ENCODE measurements at places on chromosomes 4 and X.

- DNase-seq = no peak
These were observed 47.7 kb downstream of the HMGB3 start for GRCh38 chrX:151030845-151031244.

DNA sequence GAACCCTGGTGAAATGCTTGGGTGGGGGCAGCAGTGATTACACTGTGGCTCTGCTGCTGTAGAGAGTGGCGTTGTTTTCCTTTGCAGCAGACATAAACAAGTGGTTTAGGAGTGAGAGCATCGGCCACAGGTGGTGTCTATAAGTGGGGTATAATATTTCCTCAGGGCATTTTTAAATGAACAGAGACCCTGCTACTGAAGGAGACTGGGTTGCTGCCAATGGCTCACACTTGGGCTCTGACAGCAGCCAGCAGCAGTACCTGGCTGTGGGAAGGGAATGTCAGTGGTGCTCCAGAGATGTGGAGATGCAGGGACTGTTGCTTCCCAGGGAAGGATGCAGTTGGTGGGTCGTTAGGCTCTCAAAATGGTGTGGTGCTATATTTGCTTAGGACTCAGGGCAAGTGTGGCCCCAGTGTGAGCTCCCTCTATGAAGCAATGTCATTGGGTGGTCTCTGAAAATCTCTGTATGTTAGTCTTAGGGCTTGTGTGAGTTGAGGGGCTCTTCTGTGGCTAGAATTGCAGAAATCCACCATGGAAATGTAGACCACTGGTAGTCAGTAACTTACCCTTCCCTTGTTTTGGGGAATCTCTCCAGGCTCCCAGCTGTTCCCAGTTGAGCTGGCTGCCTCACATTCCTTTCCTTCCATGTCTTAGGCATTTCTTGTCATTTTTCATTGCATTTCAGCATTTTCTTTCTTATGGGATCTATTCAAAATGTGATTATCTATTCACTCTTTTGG lies 1023.0 kb upstream of the GRID2 start:
- no peak for DNase-seq

GRCh38 chr4:87677731-87678130 lies 27.7 kb downstream of the DMP1 start:
- no peak for DNase-seq

GRCh38 chr4:84384801-84385200 lies 114.3 kb downstream of the NKX6-1 start:
- DNase-seq = no peak

- DNase-seq = no peak
These were observed 94.2 kb downstream of the CXCL13 start for GRCh38 chr4:77699731-77700210.

DNA sequence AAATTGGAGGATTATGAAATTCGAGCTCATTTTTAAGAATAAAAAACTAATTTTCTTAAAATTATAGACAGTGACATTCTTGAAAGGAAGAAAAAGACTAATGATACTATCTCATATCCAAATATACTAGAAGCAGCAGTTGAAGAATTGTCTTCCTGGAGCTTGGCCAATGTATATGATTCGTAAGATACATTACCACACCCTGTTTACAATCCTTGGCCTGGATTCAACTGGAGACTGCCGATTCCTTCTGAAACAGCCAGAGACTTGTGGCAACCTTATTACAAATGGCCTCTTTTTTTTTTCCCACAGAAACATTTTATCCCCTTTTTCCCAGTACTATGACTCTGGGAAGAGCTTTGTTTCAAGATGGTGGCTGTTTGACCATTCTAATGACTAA lies 571.2 kb upstream of the FAT1 start:
- DNase-seq = no peak

DNA sequence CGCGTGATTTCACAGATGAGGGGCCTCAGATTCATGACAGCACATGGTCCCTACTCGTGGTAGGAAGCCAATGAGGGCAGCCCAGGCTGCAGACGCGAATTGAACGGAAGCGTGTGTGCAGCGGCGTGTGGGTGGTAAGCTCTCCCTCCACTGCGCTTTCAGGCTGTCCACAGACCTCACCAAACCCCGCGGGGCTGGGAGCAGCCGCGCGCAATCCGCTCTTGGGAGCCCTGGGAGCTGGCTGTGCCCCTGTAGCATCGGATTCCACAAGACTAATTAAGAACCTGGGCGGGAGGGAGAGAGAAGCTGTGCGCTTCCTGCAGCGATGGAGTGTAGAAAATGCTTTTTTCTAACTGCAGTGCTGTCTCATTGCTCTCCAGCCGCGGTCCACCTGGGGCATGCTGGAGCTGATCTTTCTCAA lies 134.9 kb downstream of the STOX2 start:
- no peak for DNase-seq

- DNase-seq = no peak
These were observed 1626.4 kb downstream of the C4orf33 start for GRCh38 chr4:130722361-130722760.

- DNase-seq = no peak
These were observed 17.7 kb upstream of the STX18 start for GRCh38 chr4:4559596-4559995.

GRCh38 chr4:152045807-152046571 lies 285.2 kb upstream of the GATB start:
- no peak for DNase-seq

- DNase-seq = no peak
These were observed 113.0 kb downstream of the EGF start for GRCh38 chr4:110025718-110026117.

- DNase-seq = no peak
These were observed 273.9 kb downstream of the TLL1 start for GRCh38 chr4:166146806-166147540.

DNA sequence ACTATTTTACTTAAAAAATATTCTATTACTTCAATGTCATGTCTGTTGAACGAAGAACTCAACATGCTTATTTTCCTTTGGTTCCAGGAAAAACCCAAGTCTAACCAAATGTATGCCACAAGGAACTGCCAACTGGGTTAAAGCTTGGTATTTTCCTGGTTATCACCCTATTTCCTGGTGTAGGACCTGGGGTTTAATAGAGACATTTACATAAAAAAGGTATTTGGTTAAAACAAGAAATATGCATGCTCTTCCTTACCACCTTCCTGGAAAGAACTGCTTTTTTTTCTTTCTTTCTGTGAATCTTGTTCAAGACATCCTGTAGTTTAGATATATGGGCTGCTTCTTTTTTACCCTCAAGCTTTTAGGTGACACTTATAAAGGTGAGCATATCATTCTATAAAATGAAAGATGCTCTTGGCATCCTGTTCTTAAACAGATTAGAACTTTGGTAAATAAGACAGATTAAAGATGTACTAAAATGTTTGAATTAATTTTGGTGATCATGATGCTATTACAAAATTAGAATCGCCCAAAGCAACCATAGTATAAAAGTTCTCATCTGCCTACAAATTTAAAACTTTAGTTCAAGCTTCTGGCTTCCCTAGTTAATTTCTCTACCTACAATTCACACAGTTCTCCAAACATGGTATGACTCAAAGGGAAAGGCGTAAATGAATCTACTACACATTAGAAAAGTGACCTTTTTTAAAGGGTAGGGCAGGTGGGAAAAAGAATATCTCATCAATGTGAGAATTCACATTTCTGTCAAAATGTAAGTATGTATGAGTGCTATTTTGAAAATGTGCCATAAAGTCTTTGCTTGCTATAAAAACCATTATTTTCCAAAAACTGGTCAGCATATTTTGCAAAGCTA lies 103.5 kb downstream of the CNOT6L start:
- no peak for DNase-seq

DNA sequence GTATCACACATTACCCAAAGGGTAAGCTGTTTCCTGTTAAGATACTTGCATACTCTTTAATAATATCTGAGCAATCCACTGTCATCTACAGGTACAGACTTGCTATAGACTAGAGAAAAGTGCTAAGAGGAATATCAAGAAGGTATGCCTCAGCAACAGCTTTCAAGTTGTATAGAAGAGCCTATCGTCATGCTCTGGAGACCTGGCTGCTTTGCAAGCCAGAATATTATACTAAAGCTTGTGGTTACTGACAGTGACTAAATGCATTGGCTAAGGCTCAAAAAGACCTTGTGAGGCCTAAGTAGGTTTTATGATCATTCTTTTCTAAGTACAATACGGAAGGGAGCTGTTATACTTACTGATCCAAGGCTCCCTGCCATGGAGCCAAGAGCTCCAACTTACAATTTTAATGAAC lies 11.3 kb downstream of the LAMP2 start:
- no peak for DNase-seq

GRCh38 chr4:114103908-114104307 lies 124.5 kb upstream of the ARSJ start:
- DNase-seq = no peak

GRCh38 chrX:134632355-134632754 lies 25.9 kb downstream of the PLAC1 start:
- no peak for DNase-seq

DNA sequence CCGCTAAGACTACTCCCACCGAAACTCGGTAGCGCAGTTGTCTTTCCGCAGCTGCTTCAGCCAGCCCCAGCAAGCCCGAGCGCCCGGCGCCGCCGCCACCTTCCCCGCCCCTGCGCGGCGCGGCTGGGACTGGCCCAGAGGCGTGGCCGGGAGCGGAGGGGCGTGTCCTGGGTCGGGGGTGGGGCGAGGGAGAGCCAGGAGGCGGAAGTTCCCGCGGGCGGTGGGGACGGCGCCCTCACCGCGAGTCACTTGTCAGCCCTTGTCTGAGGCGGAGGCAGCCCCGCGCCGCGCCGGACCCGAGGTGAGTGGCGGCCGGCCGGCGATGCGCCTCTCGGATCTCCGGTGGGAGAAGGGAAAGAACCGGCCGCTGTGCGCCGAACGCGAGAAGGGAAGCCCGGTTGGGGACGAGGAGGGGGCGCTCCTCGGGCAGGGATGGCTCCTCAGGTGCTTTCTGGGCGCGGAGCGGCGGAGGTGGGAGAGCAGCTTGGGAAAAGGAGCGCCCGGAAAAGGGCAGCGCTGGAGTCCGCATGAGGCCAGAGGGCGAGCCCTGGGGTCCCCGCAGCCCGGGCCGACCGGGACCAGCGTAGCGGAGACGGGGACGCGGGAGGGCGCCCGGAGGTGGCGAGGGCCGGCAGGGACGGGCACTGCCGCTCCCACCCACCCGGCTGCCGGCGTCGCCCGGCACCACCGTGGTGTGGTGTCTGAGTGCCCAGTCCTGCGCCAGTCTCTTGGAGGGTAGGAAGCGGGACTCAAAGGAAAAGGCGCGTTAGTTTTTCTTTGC lies at the start of gene PDLIM5:
PDLIM5 (plus strand) TSS at position 248 of the 781 bp plus-strand sequence. CDS start 3,347 bp downstream, outside the sequence.
- DNase-seq = peak; percentile 27

DNA sequence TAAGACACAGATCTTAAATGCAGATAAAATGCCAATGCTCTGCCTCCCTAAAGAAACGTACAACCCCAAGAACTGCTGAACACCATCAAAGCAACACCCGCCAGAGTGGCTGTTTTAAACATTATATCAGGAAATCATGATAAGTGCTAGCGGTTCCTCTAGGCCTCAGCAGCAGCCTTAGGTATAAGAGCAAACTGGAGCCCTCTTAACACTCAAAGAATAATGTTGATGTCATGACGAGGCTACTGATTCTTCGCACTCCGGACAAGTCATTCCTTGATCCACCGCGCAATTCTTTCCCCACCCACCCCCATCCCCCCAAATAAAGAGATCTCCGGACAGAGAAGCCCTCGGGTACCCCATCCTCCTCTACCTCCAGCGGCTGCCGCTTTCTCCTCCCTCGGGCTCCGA lies 507 bp downstream of the LIN54 start:
- no peak for DNase-seq

DNA sequence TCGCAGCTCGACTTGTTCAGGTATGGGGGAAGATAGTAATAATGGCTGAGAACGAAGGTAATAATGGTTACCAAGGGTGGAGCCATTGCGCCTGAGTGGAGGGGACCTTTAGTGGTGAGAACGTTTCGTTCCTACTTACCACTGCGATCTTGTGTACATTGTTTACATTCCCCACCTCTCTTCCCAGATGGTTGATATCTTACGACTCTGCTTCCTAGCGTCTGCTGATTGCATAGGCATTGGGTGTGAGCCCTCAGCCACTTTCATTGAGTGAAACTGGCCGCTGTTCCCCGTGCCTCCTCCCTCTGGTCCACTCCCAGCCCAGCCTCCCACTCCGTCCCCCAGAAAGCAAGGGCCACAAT lies 850 bp downstream of the IGBP1 start:
- DNase-seq = no peak

DNA sequence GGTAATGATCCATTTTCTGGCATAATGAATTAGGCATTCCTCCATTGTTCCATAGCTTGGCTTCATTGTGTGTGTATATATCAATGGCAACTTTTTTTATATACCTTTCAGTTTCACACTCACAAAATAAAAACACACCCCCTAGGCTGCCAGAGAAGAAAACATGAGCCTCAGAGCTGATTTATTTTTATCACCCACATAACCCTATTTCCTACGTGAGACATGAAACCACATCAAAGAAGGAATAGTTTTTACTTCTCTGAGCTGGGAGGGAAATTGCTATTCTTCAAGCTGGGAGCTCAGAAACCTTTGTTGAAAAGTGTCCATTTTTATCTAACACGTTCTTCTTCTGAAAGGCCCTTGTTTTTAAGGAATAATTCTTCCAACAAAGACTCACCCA lies 126.7 kb upstream of the RAI2 start:
- DNase-seq = no peak

DNA sequence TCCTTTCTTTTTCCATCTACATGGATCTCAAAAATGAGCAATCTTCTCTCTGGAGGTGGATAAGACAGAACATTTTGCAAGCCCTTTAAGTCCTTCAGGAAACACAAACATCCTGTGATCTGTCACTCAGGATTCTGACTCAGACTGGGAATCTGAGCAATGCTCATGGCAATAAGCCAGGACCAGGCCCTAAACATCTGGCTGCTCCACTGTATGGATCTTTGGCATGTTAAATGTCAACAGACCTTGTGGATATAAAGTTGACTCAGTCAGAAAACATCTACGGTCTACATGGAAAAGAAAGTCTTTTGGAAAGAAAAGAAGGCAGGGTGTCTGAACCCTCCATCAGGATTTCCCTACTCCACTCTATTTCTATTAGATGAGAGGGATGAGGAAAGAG lies 17.8 kb upstream of the CHIC2 start:
- no peak for DNase-seq

DNA sequence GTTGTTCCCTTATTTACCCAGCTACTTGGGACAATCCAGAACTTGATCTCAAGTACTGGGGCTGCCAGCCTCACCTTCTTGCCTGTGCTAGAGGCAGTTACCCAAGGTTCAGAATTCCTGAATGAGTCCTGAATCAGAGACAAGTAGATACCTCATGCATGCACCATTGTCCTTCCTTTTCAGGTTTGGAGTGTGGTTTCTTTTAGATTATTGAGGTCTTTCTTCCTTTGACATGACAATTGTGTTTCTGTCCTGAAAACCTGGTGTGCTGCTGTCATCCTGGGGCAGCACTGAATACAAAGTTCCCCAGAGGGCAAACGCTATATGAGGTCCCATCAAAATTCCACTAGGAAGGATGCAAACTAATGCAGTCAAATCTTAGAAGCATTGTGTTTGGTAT lies 3.5 kb downstream of the CXCL2 start:
- no peak for DNase-seq

DNA sequence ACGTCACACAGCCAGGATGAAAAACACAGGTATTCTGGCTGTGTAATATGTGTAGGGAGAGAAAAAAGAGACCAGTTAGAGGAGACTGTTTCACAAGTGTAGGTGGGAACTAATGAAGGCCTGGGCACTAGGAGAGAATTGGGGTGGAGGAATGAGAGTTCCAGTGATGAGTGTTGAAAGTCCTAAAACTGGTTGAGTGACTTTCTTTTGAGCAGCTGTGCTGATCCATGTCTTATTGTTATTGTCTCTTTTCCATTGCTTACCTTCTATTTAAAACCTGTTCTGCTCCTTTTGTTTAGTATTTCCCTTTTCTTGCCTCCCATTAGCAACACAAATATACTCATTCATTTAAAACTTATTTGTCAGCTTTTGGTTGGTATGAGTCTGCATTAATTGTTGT lies 88.7 kb downstream of the PDLIM5 start:
- no peak for DNase-seq

- no peak for DNase-seq
These were observed 35.1 kb downstream of the PAGE2 start for GRCh38 chrX:55123900-55124299.

Measured in NK-92 treated with Interleukin-12 subunit alpha and Interleukin-12 subunit beta, amount 100 ng/mL, for 24 hours (cell line).